Stimulated activated CD8-positive, alpha-beta memory T cell treated with anti-CD3 and anti-CD28 coated beads, Interleukin-2, amount 100 ng/mL, for 1 hour (primary cell): ENCODE measurements at places on chromosomes 11 and 22.

GRCh38 chr11:15944460-15944859, 411.9 kb downstream of the SOX6 start:
- DNase-seq: no peak

GRCh38 chr11:44407211-44407996, 97.5 kb upstream of the ALX4 start:
- no peak for DNase-seq

DNA sequence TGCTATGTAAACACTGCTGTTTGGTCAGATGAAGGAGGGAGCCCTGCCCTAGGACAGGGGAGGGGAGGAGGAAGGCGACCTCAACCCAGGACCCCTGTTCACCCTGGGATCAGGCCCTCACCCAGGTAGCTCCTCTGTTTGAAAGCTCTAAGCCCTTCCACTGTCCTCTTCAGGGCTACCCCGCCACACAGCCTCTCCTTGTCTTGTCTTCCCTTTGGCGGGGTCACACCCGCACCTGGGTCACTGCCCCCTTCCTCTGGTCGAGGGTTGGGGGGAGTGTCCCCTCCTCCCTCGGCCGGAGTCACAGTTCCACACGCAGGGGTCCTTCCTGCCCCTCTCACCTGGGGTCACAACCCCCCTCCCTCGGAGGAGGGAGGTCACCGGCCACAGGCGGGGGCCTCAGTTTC, 463 bp upstream of the PTPMT1 start:
- no peak for DNase-seq

DNA sequence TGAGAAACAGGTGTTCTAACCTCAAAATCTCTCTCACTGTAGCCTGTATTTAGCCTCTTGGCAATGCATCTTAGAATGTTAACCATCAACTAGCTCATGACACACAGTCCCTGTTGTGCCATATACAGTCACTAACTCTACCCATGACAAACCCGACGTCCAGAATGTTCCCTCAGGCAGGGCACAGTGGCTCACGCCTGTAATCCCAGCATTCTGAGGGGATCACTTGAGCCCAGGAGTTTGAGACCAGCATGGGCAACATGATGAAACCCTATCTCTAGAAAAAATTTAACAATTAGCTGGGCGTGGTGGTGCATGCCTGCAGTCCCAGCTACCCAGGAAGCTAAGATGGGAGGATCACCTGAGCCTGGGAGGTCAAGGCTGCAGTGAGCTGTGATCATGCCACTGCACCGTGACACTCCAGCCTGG, 18.2 kb upstream of the CCDC34 start:
- DNase-seq: no peak

DNA sequence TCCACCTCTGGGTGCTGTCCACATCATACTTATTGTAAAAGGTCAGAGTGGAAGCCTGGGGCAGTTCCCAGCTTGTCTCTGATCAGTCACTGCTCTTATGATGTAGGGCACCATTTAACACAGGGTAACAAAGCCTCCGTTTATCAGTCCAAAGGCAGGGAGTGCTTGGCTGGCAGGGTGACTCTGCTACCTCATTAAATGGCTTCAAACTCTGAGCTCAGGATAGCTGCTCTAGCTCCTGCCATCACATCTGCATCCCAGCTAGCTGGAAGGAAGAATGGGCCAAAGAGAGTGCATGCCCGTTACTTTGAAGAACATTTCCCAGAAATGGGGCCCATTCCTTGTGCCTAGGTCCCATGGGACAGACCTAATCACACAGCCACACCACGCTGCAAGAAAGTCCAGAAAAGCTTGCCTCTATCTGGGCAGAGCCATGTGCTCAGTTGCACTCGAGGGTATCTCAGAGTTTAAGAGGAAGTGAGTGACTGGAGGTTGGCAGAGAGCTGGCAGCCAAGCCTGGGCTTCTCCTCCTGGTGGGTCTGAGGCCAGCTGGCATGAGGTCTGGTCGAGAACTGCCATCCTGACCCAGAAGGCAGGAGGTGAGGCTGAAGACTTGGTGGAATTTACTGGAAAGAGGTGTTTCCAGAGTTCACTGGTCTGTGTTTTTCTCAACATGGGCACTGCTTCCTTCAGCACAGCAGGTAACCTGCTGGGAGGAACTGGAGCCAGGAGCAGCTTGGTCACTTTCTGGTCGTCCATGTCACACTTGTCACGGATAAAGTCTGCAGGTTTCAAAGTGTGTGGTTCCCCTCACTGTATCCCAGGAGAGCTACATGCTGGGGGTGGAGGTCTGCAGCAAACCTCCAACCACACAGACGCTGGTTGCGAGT, 935.7 kb downstream of the BRD1 start:
- DNase-seq: no peak

DNA sequence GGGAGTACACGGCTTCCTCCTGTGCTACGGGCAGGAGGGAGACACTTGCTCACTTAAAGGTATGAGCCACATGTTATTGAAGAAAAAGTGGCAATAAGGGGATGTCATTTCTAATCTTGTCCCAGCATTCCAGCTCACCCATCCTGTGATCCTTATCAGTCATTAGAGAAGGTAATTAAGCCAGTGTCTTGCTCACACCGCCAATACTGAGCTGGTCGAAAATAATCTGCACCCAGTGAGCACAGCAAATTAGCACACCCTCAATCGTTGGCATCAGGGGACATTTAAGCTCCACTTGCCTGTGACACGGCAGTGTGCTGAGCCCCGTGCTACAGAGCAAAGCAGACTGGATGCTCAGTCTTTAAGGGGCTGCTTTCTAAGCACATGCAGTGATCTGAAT, 510.7 kb downstream of the OPCML start:
- no peak for DNase-seq

DNA sequence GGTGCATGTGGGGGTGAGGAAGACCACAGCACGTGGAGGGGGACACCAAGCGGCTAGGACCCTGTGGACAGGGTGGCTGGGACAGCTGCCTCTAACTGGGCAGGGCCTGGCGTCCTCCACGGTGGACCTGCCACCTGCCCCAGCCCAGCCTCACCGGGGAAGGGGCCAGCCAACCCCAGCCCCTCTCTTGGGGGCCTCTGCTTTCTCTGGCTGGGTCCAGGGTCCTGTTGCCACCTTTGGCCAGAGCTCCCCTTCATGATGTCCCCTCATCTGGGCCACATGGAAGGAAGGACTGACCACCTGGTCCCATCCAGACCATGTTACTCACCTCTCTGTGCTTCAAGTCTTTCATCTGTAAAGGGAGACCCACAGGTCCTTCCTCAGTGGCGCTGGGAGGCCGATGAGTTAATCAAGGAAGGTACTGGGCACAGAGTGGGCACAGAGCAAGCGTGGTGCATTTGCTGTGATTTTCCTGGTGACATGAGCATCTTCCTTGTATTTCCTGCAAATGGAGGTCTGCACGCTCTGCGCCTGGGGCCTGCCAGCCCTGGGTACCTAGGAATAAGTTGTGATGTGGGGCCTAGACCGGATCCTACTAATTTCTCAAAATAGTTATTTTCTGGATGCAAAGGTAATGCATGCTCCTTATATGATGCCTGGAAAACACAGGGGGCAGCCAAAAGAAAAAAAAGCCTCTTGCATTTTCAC, 538.4 kb downstream of the TBC1D22A start:
- no peak for DNase-seq

- DNase-seq: no peak
Measured at GRCh38 chr11:69939551-69940245, 120.5 kb upstream of the FGF3 start.

DNA sequence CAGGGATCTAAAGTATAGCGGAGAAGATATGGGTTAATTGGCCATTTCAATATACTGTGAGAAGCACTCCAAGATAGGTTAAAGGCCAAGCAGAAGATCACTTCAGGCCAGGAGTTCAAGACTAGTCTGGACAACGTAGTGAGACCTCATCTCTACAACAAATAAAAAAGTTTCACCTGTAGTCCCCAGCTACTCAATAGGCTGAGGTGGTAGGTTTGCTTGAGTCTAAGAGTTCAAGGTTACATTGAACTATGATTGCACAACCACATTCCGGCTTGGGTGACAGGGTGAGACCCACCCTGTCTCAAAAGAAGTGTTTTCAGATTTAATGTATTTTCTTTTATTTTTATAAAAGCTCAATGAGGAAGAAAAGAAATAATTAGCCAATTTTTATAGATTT, 25.4 kb downstream of the PATL1 start:
- DNase-seq: no peak

DNA sequence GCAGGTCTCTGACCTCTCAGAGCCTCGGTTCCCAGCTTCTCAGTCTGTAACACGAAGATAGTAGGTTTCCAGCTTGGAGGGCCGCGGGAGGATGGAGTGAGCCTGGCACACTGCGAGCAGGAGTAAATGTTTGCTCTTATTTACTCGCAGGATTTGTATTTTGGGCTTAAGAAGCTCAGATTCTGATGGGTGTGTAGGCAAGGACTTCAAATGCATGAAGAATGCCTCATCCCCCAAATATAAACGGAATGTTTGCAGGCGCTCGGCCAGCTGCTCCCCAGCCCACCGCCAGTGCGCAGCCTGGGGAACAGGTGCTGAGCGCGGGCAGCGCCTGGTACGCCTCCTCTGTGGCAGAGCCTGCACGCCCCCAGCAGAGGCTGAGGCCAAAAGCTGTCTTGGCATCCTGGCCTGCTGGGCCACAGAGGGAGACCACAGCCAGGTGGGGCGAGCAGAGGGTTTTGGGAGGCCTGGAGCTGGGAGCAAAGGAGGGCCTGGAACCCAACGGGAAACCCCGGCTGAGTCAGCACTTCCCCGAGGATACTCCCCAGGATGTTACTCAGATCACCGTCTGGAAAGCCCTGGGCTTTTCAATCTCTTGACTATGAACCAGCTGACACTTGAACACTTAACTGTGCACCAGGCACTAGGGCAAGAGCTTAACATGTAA, 9.4 kb downstream of the EHD1 start:
- DNase-seq: no peak

GRCh38 chr11:122864386-122865115, 18.0 kb upstream of the JHY start:
- DNase-seq: no peak

- no peak for DNase-seq
Measured at GRCh38 chr11:45662665-45663485, 2.5 kb downstream of the CHST1 start.

DNA sequence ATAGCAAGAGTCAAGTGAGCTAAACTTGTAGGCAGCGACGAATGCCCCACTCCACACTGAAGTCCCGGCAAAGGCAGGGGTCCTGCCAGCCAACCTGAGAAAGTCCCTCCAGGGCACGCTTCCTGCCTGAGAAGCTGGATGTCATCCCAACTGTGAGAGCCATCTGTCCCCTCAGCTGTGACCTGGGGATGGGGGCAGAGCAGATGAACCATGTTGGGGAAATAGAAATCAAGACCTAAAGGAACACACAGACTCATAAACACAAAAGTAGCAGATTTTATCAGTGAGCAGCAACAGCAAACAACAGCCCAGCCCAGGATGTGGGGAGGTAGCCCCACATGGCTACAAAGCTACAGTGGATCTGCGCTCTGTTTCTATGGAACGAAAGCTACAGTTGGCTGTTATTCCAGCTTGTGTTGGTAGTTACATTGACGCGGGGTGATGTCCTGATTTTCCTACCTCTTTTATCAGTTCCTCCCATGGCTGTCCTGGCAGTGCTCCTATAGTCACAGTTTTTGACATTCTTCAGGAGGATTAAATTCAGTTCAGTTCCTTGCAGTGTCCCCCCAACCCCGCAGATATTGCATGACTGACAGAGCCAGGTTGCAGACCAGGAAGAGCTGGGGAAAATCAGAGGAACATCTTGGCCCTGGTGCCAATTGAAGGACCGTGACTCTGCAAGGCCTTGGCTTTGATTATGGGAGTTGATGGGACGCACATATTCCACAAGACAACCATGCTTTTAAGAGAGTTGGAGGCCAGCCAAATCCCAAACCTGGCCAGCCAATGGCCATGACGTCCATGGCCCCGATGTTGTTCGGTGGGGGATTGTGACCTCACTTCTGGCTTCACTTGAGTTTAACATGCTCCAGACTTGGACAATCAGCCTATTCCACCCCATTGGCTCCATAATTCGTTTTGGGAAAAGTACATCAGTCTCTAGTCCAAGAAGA, 14.6 kb downstream of the MRGPRD start:
- no peak for DNase-seq

GRCh38 chr11:108967571-108967970, 302.7 kb downstream of the DDX10 start:
- DNase-seq: no peak

DNA sequence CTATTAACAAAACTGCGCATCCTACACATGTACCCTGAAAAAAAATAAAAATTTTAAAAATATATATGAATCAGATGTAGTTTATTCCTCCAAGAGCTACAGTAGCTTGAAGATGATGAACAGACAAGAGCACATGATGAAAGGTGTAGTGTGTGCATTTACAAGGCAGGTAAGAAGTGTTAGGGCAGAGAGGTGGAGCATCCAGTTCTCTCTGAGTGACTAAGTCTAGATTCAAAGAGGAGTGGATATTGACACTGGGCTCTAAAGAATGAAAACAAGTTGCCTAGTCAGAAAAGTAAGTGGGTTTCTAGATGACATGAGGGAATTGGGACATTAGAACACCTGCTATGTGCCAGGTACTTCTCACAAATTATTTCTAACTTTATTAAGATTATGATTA, 76.0 kb upstream of the CARD18 start:
- DNase-seq: no peak

- no peak for DNase-seq
Measured at GRCh38 chr11:2860636-2861035, 24.9 kb downstream of the CDKN1C start.

GRCh38 chr11:131763193-131763890, 392.9 kb downstream of the NTM start:
- DNase-seq: no peak

DNA sequence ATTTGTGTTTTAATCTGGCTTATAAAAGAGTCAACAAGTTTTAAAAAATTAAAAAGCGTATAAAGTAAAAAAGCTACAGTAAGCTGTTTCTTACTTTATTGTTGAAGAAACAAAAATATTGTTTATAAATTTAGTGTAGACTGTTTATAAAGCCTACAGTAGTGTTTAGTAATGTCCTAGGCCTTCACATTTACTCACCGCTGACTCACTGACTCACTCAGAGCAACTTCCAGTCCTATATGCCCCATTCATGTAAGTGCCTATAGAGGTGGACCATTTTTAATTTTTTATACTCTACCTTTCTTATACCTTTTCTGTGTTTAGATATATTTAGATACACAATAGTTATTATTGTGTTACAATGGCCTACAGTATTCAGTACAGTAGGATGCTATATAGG, 12.2 kb downstream of the MPPED2 start:
- DNase-seq: no peak

GRCh38 chr11:129117595-129118350, 74.4 kb downstream of the ARHGAP32 start:
- peak; percentile 1 for DNase-seq

GRCh38 chr11:15727520-15727914, 612.8 kb downstream of the INSC start:
- DNase-seq: no peak

GRCh38 chr22:36816636-36817524, at the start of gene PVALB:
Gene PVALB, minus strand, starts transcription at chr22:36817035. Its CDS starts 30 bp downstream, at chr22:36817005.
- DNase-seq: no peak
